ENCODE measurements at places on chromosomes 7 and 10.

DNA sequence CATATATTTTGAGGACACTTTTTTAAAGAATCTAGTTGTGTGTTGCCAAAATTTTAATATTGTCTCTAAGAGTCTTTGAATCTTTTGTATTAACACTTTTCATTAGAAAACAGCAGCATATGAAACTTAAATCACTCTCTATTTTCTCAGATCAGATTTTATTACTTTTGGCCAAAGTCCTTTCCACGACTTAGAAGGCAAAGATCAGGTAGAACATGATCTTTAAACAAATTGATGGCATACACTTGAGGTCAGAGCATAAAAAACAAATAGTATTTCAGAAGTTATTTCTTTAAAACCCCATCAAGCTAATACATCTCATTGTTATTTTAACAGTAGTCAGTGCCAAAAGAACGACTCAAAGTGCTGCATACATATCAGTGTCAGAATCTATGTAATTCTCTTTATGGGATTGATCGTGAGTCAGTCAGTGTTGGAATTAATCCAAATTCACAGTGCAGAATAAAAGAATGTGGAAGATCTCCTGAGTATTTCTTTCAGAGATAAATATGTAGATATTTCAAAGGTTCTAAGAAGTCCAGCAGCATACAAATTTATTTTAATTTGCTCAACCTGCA is 9.6 kb upstream of the AGMO start:
- no peak for DNase-seq

DNA sequence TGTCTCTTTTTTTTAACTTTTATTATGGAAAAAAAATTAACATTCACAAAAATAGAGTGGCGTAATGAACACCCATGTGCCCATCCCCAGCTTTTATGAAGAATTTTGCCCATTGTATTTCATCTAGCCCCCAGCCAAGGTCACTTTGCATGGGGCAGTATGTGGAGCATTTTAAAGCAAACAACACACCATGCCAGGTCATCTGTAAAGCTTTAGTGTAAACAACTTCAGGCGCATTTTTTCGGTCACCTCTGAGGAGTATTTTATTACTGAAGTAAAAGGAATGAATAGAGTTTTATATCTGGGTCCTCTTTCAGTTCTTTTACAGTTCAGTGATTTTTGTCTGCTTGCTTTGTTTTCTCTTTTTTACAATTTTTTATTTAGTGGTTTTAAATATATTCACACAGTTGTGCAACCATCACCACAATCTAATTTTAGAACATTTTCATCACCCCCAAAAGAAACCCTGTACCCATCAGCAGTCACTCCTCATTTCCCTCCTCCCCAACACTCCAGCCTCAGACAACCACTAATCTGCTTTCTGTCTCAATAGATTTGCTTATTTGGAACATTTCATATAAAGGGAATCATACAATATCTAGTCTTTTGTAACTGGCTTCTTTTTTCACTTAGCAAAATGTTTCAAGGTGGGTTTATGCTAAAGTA is 87.9 kb downstream of the SLC37A3 start:
- DNase-seq: no peak

DNA sequence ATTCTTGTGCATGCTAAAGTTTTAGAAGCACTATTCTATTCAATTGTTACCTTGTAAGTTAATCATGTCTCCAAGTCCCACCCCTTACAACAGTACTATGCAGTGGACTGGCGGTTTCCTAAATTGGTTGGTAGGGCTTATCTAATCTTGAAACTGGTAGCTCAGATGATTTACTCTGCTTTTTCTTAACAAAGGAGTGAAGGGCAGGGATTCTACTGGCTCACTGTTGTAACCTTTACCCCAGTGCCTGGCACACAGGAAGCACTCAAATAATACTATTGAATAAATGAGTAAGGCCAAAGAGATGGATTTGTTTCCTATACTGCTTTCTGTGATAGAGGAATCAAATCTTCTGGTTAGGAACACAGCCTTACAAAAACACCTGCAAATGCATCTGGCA is 46.0 kb upstream of the CYCS start:
- no peak for DNase-seq

- DNase-seq: no peak
Measured at GRCh38 chr10:1519391-1519790, 217.9 kb downstream of the ADARB2 start.

Measured in activated naive CD4-positive, alpha-beta T cell (primary cell).